ENCODE measurements at places on chromosomes 7 and 10.

DNA sequence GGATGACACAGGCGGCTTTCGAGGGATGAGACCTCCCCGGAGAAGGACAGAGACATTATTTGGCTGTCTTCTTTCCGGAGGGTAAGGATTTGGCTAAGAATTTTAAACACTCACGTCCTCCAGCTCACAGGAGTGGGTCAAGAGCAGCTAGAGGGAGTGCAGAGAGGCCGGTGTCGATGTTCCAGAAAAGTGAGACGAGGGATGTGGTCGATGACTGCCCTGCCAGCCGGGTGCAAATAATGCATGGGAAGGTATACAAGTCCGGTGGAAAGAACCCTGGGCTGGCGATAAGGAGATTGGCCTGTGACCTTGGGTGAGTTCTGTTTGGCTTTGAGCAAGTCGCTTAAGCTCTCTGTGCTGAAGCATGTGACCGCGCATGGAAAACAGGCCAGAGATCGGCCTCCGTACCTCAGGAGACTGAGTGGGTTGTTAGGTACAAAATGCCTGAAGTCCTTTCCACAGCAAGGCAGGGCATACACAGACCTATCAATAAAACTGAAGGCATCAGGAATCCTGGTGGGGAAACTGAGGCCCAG lies 149.1 kb downstream of the UBE2H start:
- no peak for DNase-seq

DNA sequence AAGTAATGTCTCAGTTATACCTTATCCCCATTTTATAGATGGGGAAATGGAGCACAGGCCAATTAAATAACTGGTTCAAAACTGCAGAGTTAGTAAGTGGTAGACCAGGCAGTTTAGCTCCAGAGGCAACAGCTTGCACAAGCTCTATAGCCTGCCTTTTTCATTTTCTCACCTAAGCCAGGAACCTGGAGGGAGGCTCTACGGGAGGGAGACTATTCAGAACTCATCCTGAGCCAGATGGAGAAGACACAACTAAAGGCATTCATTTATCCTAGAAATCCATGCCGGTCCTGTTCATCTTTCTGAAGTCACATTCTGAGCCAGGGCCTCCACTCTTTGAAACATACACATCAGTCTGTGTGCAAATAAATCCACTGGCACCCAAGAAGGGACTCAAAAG lies 103.2 kb downstream of the CALN1 start:
- no peak for DNase-seq

- DNase-seq: no peak
Observed at GRCh38 chr7:151560243-151560642, 40.5 kb upstream of the RHEB start.

DNA sequence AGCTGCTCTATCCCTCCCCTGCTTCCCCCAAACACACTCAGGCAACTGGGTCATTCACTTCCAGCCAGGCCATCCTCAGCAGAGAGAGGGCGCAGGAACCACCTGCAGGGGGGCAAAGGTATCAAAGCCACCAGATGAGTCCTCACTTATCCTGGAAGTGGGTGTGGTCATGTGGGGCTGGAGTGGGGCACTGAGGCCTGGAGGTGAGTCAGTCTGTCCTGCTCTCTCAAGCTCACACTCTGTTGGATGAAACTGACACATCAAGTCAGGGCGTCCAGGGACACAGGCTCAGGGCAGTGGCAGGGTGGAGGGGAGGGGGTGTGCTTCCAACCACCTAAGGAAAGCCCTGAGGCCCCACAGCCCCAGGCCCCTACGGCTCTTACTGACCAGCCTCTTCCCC lies 8.0 kb upstream of the ELFN1 start:
- DNase-seq: no peak

- no peak for DNase-seq
Observed at GRCh38 chr7:114415064-114415989, 712 bp downstream of the FOXP2 start.

DNA sequence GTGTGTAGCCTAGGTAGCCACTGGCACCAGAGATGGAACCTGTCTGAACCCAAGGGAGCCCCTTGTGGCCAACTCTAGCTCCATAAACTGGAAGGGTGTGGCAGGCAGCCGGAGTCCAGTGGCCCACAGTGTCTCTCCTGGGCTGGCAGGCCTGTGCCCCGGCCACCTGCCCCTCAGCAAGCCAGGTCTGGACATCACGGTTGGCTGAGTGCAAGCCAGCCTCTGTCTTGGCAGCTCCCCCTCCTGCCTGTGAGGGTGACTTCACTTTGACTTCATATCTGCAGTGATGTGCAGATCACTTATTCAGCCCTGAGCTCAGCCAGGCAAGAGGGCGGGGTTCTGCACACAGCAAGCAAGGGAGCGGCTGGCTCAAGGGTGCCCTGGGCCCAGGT lies 1.3 kb upstream of the RET start:
- DNase-seq: no peak

DNA sequence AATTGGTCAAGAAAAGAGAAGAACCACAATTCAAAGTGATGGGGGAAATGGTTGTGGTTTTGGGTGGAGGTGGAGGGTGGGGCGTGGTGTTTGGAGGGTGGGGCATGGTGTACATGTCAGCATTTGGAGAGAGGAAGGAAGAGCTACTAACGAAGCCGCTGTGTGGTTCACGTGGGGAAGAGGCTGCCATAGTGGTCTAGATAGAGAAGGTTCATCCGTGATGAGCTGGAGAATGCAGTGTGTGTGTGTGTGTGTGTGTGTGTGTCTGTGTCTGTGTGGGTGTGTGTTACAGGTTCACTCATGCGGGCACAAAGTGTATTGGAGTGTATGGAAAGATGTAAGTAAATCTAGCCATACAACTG lies 6.1 kb upstream of the VCL start:
- DNase-seq: peak; percentile 34

DNA sequence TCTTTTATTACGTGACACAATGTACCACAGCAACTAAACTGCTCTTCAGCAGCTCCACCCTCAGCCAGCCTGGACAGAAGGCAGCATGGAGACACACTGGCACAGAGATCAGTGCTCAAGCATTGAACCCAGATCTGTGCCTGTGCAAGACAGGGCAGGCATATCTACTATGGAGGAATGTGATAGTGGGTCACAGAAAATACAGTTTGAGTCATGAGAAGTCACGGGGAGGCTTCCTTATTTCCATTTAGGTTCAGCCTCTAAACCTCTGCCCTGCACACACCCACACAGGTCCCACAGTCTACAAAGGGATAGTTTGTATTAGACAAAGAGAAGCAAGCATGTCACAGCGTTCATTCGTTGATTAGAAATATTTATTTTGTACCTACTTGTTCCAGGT lies 187.4 kb upstream of the AGR3 start:
- DNase-seq: no peak

GRCh38 chr10:81179805-81180452 lies 642.2 kb downstream of the SH2D4B start:
- no peak for DNase-seq

DNA sequence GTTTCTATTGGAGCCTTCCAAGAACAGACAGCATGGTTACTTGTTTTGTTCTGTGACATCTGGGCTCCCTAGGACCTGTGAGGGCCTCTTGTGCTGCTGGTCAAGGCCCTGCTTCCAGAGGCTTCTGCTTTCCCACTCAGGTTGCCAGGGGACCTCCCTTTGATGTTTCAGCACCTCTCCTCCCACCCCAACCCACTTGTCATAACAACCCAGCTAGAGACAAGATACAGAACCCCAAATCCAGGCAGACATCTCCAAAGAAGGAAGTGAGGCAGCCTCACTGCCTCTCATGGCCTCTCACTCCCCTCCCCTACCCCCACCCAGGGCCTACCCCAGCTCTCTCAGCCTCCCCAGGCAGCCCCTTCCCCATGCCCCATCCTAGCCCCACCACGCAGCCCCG lies 11.3 kb downstream of the NFKB2 start:
- no peak for DNase-seq
